ENCODE measurements at places on chromosomes 12 and 14. TPM values are rescaled to one million over a fixed set of nuclear protein-coding genes. Genes with fewer than 3 reads are reported as not detected.

Gene VDR
- total RNA-seq = 0.54 TPM

Gene RDH16
- total RNA-seq = 1.3 TPM

Gene TMTC3
- total RNA-seq = 39.3 TPM

Gene CLEC1B
- total RNA-seq = 0.51 TPM

Gene SYT1
- 15.3 TPM for total RNA-seq

Gene PLCZ1
- total RNA-seq = not detected

Gene MYF6
- 0.20 TPM for total RNA-seq

Gene SYNDIG1L
- total RNA-seq = 0.58 TPM

Gene ARHGDIB
- 28.5 TPM for total RNA-seq

GRCh38 chr12:4116251-4117111, 157.1 kb upstream of the CCND2 start:
- no peak overlapping the region for H3K4me3 ChIP-seq
- DNase-seq = no peak
- peaks cover 23% of the 10 kb centered on the region for H3K4me1 ChIP-seq
- H3K36me3 ChIP-seq = no peaks in the 10 kb centered on the region
- peaks cover 3% of the 10 kb centered on the region for H3K27me3 ChIP-seq

- no peak for DNase-seq
- no peak overlapping the region for H3K4me3 ChIP-seq
- no peaks in the 10 kb centered on the region for H3K27me3 ChIP-seq
- H3K36me3 ChIP-seq = peaks cover 40% of the 10 kb centered on the region
Observed at GRCh38 chr12:120132054-120132836, 15.7 kb upstream of the RAB35 start.

DNA sequence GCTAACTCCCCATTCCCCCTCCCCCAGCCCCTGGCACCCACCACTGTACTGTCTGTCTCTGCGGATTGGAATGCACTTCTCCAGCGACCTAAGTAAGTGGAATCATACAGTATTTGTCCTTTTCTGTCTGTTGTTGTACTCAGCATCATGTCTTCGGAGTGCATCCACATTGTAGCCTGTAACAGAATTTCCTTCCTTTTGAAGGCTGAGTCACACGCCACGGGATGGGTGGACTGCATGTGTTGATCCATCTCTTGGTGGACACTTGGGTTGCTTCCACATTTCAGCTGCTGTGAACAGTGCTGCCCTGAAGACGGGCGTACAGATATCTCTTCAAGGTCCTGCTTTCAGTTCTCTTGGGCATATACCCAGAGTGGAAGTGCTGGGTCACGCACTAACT, 34.4 kb downstream of the DDX51 start:
- H3K27me3 ChIP-seq = no peaks in the 10 kb centered on the region
- no peak for DNase-seq

- peak overlapping the region; percentile 91 for H3K27ac ChIP-seq
- DNase-seq = no peak
Observed at GRCh38 chr14:103408491-103409155, 23.4 kb downstream of the MARK3 start.

DNA sequence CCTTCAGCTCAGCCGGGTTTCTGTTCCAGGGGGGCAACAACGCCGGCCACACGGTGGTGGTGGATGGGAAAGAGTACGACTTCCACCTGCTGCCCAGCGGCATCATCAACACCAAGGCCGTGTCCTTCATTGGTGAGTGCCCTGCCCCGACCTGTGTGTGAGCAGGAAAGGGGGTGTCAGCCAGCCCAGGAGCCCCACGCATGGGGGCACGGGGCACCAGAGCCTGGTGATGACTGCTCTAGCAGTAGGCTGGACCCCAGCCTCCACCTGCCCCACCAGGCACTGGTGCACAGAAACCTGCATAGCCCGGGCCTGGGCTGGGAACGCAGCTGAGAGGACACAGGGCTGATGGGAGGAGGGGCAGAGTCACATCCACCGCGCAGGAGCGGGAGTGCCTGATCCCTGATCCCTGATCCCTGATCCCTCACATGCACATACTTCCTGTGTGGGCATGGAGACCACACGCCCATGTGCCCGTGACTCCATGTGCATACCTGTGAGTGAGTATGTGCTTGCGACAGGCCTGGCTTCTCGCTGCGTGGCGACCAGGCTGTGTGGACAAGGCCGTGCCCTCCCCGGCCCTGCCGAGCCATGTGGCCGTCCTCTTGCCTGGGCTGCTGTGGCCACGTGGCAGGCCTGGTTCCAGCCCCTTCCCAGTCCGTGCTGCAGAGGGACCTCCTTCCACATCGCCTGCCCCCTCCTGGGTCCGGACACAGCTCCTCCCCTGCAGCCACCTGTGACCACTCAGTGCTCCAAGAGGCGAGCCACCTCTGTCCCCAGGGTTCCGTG, 11.2 kb downstream of the ADSS1 start:
- no peaks in the 10 kb centered on the region for H3K4me1 ChIP-seq
- peaks cover 2% of the 10 kb centered on the region for H3K36me3 ChIP-seq
- no peak for DNase-seq
- H3K4me3 ChIP-seq = no peak overlapping the region

DNA sequence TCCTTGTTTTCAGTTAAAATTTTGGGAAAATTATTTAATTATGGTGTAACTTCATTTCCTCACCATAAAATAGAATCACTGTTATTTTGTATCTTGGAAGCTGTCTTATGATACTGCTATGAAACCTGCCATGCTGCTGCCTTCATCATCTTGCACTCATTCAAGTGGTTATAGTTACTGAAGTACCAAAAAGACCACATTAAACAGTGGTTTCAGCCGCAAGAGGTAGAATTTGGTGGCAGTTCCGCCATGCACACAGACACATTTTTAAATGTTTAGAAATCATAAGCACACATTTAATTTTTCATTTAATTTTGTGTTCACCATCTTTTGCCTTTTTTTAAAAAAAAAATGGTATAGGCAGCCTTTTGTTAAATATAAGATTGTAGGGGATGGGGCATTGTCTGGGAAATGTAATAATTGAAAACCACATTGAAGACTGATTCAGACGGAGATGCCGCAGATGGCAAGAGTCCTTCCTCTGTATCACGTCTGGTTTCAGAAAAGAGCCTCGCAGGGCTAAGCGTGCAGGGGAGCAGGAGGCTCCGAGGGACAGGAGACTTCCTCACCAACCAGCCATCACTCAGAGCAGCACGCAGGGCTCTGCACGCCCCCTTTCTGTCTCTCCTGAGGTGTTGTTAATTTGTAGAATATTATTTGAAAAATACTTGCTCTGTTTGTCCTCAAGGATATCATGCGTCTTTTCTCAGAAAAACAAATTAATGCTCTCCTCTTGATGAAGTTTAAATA, 115.2 kb upstream of the PELI2 start:
- H3K4me3 ChIP-seq = no peak overlapping the region
- no peaks in the 10 kb centered on the region for H3K36me3 ChIP-seq
- no peak for DNase-seq
- no peak overlapping the region for H3K27ac ChIP-seq

GRCh38 chr12:19525274-19525673, 86.0 kb downstream of the AEBP2 start:
- DNase-seq = no peak
- H3K36me3 ChIP-seq = no peaks in the 10 kb centered on the region
- H3K4me3 ChIP-seq = no peak overlapping the region
- peaks cover 15% of the 10 kb centered on the region for H3K4me1 ChIP-seq

DNA sequence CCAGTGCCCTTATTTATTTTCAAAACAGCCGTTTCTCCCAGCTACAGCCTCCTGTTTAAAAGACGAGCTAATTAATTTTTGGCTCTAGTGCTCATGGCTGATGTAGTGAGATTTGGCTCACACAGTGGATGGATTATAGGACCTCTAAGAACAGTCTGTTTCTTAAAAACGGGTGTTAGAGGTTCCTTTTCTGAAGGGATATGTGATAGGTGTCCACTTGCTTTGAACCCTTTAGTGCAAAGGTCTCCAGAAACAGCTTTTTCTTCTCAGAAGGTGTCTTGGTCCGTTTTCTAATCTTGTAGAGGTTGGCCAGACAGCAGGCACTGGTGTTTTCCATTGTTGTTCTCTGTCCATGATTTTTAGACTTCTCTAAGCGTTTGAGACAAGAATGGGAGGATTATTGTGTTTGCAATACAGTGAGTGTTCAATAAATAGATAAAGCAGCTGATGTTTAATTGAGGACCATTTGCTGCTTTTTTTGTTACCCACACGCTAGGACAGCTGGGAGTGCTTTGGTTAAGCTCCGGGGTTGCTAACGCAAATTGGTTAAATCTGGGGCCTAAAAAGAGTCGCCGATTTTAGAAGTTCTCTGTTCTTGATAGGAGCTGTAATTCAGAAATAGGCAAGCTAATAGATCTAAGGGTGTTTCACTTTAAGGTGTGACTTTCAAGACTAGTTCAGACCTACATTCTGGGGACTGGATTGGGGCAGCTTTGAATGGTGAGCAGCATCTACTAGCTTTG, 1.0 kb downstream of the BORCS5 start:
- no peaks in the 10 kb centered on the region for H3K27me3 ChIP-seq
- H3K36me3 ChIP-seq = no peaks in the 10 kb centered on the region
- peaks cover 13% of the 10 kb centered on the region for H3K4me1 ChIP-seq
- DNase-seq = no peak
- H3K4me3 ChIP-seq = peak overlapping the region; percentile 83

DNA sequence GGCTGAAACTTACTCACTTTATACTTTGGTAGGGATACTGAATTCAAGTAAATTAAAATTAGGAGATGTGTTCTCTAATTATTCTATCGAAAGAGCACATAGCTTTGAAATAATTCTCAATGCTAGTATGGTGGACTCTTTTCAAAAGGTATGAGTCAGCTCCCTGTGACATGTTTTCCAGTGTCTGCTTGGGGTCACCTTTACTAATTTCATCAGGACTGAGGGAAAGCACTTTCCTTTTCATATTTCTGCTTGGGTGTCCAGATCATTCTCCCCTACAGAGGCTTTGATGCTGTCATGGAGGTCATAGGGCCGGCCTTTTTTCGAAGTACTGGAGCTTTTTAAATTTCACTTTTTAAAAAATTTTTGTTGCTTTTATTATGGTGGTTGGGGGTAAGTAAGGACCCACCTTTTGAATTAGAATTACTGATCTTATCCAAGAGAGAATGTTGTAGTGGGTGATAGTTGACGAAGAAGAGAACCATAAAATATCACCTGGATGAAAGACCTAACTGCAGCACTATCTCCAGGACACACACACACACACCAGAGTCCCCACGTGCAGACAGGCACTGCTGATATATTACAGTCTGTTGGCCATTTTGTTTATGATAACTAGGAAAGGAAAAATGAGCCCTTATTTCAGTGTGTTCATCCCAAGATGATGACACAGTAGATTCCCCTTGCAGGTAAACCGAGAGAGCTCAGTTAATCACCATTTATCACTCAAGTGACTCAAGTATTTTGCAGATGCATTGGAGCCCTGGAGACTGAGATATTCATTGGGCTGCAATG, 558.6 kb downstream of the DIO2 start:
- no peaks in the 10 kb centered on the region for H3K4me1 ChIP-seq
- H3K27me3 ChIP-seq = no peaks in the 10 kb centered on the region
- peaks cover 2% of the 10 kb centered on the region for H3K36me3 ChIP-seq
- no peak for DNase-seq

- H3K27me3 ChIP-seq = peaks cover 2% of the 10 kb centered on the region
- peaks cover 4% of the 10 kb centered on the region for H3K4me1 ChIP-seq
- no peak overlapping the region for H3K27ac ChIP-seq
- H3K36me3 ChIP-seq = no peaks in the 10 kb centered on the region
- DNase-seq = no peak
- H3K4me3 ChIP-seq = no peak overlapping the region
Observed at GRCh38 chr14:101719045-101719645, 42.4 kb upstream of the PPP2R5C start.

DNA sequence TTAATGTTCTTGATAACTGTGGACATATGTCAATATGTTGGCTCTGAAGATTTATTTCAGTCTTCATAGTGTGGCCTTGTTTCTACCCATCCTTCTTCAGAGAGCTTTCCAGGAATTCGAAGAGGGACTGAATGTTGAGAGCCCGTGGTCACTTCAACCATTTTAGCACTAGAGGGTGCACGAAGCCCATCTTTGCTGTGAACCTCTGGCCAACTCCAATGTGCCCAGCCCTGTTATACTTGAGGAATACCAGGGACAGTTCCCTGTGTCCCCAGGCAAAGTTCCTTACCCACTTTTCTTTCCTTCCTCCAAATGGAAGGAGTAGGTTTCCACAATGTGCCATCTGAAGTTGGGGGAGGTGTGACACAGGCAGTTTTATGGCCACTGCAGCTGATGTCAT, 603.5 kb downstream of the RPL10L start:
- no peaks in the 10 kb centered on the region for H3K36me3 ChIP-seq
- DNase-seq = no peak
- no peak overlapping the region for H3K27ac ChIP-seq
- H3K4me3 ChIP-seq = no peak overlapping the region
- H3K4me1 ChIP-seq = no peaks in the 10 kb centered on the region

- H3K4me3 ChIP-seq = no peak overlapping the region
- DNase-seq = no peak
- no peaks in the 10 kb centered on the region for H3K4me1 ChIP-seq
- no peak overlapping the region for H3K27ac ChIP-seq
Observed at GRCh38 chr14:41476526-41476925, 130.2 kb upstream of the LRFN5 start.

GRCh38 chr12:63206494-63206893, 55.5 kb upstream of the AVPR1A start:
- H3K27me3 ChIP-seq = peaks cover 26% of the 10 kb centered on the region
- DNase-seq = no peak
- H3K4me1 ChIP-seq = peaks cover 10% of the 10 kb centered on the region
- H3K4me3 ChIP-seq = no peak overlapping the region

GRCh38 chr14:101458741-101459550, 102.3 kb upstream of the DIO3 start:
- peaks cover 8% of the 10 kb centered on the region for H3K4me1 ChIP-seq
- H3K36me3 ChIP-seq = no peaks in the 10 kb centered on the region
- peaks cover 52% of the 10 kb centered on the region for H3K27me3 ChIP-seq
- DNase-seq = peak; percentile 51

Measured in mesothelial cell of epicardium (in vitro differentiated cells).